A549 treated with GW870086 at 1 μM for 4 hours (cell line): ENCODE measurements at places on chromosomes 6 and 20. TPM values are rescaled to one million over a fixed set of nuclear protein-coding genes. Genes with fewer than 3 reads are reported as not detected.

TBC1D22B gene
- 4.4 to 5.9 TPM (median 5.7 TPM) in 5 replicates for total RNA-seq

CARMIL1 gene
- total RNA-seq = 7.2 to 7.8 TPM (median 7.6 TPM) in 5 replicates

FAM83D gene
- 56.0 to 80.7 TPM (median 66.2 TPM) in 5 replicates for total RNA-seq

LAMA4 gene
- total RNA-seq = 0.75 to 1.9 TPM (median 1.4 TPM) in 5 replicates

CLDN20 gene
- not detected in 5 replicates for total RNA-seq
